ENCODE measurements at places on chromosomes 5 and 9.

GRCh38 chr5:21615195-21615765 lies 1237.9 kb downstream of the CDH12 start:
- no peak for DNase-seq

DNA sequence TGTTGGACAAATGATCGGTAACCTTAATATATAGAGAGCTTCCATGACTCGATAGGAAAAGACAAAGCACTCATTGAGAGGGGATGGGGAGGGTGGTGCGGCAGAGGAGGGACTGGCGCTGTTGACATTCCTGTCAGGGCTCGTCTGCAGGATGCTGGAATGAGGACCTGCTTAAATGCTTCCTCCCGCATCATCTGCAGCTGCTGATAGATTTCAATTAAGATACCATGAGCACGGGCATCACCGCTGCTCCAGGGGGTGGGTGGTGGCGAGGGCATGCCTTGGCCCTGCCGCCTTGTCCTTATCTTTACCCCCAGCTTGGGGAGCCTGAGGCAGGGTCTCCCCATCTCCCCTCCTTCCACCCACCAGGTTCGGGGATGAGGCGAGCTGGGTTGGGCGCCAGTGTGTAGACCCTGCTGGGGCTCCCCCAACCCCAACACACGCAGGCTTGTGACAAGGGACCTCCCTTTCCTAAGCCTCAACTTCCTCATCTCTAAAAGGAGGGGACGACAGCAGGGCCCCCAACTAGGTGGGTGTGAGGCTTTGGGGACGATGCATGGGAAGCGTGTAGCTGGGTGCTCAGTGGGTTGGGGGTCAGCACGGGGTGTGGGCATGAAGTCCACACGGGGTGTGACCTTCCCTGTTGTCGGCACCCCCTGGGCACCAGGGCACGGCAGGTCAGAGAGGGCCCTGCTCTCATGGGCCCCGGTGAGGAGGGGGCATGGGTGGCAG lies 11.7 kb upstream of the QRFP start:
- DNase-seq = no peak

- DNase-seq = no peak
Measured at GRCh38 chr9:32385152-32385884, 875 bp downstream of the ACO1 start.

DNA sequence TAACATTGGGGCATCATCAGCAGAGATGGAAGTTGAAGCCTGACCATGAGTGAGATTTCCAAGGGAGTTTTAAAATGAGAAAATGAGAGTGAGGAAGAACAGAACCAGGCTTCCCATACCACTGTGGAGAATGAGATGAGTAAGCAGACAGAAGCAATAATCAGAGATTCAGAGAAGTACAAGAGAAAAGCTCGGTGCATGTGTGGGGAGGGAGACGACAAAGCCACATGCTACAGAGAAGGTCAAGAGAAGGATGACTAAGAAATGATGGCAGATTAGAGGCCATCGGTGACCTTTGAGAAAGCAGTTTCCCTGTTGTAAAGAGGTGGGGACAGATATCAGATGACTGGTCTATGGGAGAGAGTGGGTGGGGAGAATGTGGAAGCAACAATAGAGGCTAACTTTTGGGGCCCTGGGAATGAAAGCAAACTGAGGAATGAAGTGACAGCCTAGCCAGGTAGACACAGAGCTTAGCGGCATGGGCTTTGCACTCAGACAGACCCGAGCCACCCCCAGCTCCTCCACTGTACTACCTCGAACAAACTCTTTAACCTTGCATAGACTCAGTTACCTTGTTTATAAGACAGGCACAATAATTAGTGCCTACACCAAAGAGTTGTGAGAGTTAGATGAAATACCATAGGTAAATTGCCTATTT lies 207.7 kb downstream of the PIK3R1 start:
- no peak for DNase-seq

GRCh38 chr5:41891066-41891707 lies 13.0 kb upstream of the RIMOC1 start:
- DNase-seq = no peak

GRCh38 chr5:65061250-65061973 lies 292.7 kb downstream of the CWC27 start:
- DNase-seq = peak; percentile 84

DNA sequence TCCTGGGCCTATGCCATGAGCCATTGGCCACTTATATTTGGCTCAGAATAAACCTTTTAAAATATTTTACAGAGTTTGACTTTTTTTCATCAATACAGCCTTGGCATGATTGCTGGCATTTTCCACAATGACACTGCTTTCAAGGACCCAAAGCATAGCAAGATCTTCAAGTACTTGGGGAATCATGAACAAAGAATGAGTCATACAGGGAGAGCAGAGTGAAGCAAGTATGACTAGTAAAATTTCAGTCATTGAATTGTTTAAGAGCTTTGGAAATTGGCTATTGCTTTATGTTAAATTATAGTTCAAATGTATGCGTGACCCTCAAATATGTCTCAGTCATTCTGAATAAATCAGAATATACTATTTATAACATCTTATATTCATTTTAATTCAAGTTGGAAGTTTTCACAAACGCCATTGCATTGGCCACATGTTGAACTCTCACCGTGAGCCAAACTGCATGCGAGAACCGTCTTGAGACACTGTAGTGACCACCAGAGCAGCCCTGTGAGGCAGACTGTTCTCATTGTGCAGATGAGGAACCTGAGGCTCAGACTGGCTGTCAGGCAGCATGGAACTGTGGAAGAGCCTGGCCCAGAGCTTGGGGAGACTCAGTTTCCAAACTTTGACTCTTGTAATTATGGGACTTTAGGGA lies 52.9 kb downstream of the GDNF start:
- no peak for DNase-seq

GRCh38 chr5:57408714-57409113 lies 73.9 kb downstream of the ACTBL2 start:
- no peak for DNase-seq

DNA sequence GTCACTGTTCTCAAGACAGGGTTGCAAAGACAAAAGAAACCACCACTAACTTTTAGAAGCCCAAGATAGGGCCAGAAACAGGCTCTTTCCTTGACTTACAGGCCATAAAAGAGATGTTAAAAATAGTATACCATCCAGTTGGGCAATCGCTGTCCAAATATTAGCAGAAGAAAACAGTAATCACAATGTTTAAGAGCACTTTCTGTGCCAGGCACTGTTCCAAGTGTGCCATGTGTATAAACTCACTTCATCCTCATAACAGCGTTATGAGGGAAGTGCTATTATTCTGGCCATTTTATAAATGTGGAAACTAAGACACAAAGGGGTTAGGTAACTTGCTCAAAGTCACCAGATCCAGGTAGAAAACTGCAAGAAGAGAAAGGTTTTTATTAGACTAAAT lies 111.7 kb downstream of the KCNN2 start:
- DNase-seq = no peak

DNA sequence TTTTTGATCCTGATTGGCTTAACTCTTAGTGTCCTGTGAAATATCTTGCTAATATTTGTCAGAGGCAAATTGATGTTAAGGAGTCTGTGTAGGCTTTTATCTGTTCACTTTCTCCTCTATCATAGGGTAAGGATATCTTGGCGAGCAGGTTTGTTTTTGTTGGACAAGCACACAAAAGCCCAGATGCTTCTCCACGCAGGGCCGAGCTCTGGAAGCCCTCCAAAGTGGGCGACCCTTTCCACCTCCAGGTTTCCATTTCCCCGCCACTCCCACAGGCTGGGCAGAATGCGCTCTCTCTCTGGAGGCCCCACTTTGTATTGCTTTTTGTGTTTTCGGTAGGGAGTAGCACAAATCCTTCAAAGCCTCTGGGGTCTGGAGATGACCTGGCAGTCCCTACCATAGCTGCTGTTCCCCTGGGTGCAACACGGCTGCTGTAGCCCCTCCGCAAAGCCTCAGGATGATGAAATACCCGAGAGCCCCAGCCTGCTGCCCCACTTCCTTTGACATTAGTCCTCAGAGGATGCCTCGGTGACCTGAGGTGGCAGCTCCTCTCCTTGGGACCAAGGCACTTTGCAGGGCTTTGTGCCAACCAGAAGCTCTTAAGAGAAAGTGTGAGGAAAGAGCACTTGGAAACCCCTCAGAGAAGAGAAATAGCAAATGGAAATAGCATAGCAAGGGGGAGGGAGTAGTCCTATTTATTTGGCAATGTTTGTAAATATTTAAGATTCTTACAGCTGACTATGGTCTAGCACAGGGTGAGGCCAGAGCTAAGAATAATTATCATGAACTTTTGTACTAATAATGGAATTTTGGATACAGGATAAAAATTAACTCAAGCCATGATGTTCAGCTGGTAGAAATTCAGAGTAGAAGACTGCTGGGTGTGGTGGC lies 122.8 kb downstream of the ARHGEF28 start:
- DNase-seq = no peak

DNA sequence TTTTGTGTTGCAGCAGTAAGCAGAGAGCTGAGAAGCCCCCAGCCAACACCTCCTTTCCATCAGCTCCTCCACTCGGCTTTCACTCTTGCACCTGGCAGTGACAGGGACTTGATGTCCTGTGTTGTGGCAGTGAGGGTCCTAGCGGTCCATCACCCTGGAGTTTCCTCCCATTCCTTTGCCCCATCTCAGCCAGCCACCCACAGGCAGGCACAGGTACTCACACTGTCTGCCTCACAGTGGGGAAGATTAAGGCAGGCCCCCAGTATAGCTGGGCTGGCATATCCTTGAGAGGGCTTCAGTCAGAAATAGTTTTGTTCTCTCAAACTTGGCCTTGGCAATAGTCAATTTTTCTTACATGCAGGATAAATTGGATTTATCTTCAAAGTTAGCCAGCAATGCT lies 362.7 kb downstream of the GADD45G start:
- peak; percentile 6 for DNase-seq

GRCh38 chr5:68725905-68726683 lies 367.7 kb upstream of the SLC30A5 start:
- DNase-seq = no peak

DNA sequence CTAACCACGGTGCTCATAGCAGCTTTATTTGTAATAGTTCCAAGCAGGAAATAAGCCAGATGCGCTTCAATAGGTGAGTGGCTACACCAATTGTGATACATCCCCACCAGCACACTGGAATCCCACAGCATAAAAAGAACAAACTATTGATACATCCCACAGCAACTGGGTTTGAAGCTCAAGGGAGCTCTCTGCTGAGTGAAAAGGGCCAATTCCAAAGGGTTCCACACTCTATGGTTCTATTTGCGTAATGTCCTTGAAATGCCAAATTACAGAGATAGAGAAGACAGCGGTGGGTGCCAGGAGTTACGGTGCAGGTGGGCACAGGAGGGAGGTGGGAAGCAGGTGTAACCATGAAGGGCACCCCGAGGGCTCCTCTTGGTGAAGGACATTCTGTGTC lies 155.3 kb upstream of the PPP1R26 start:
- no peak for DNase-seq

- DNase-seq = no peak
Measured at GRCh38 chr9:91158946-91159345, 202.8 kb downstream of the AUH start.

DNA sequence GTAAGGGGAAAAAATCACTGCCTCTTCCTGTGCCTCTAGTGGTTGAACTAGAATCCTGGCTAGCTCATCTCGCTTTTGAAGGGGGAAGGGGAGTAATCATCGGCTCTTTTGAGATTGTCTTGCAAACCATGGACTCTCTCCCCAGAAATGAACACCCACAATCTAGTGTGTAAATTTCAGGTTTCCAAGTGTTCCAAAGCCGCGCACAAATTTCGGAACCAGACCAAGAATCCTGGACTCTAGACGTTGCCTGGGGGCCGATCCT lies 4.9 kb upstream of the FOXE1 start:
- DNase-seq = no peak

GRCh38 chr5:171893290-171893886 lies 107.8 kb downstream of the SMIM23 start:
- DNase-seq = no peak

DNA sequence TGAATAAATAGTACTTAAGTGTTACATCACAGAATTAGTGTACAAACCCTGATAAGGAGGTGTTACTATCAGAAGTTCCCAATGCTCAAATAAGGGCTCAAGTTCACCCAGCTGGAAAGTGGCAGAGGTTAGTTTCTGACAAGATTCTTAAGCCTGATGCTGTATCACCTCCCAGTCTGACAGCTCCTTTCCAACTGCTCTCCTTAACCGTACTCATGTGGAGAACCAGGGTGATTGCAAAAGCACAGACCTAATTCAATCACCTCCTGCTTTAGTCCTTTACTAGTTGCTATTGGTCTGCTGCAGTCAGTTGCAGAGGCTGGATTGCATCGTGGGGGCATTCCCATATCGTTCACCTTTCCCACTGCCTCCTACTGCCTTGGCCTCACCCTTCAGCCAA lies 100.4 kb upstream of the ZNF618 start:
- no peak for DNase-seq

- DNase-seq = no peak
Measured at GRCh38 chr9:101683236-101683635, 55.2 kb downstream of the GRIN3A start.

- no peak for DNase-seq
Measured at GRCh38 chr9:99085949-99086948, 18.7 kb upstream of the TGFBR1 start.

- no peak for DNase-seq
Measured at GRCh38 chr5:163338-163620, 28.0 kb upstream of the LRRC14B start.

GRCh38 chr9:109156708-109157107 lies 10.3 kb downstream of the FRRS1L start:
- DNase-seq = no peak

GRCh38 chr5:14676320-14676719 lies 11.8 kb downstream of the OTULIN start:
- no peak for DNase-seq

DNA sequence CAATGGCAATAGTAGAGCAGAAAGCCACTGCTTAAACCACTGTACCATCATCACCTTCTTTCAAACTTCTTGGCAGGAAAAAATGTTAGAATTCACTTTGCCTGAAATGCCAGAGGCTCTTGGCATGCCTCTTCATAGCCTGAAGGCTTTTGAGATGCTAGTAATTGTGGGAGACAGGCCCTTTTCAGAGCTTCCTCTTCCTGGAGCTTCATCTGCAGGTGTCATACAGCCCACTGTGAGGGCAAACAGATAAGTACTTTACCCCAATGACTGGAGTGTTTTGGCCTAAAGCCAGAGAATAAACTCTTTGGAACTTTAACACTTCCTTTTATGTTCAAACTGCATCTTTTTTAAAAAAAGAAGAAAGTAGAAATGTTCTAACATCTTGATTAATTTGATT lies 81.3 kb upstream of the TMEM171 start:
- DNase-seq = peak; percentile 31

DNA sequence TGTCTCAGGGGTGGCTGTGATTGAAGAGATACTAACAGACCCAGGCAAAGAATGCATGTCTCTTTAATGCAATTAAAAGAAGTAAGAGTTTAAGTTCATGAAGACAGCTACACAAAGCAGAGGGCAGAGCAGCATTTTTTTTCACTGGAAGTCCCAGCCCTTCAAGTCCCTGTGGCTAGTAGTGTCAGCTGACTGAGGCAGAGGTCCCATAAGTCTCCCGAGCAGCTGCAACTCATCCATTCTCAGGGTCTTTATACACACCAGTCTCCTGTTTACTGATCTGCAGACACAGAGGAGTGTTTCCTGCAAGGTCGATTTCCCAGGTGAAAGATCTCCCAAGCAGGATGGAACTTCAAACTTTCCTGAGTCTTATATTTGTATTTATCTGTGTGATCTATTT lies 169.4 kb upstream of the GLRA1 start:
- DNase-seq = no peak

All from NAMALWA (cell line).